ENCODE measurements at places on chromosomes 1 and 21.
A peak's percentile ranks its signal among the peaks of the same experiment; 100 is the strongest.

DNA sequence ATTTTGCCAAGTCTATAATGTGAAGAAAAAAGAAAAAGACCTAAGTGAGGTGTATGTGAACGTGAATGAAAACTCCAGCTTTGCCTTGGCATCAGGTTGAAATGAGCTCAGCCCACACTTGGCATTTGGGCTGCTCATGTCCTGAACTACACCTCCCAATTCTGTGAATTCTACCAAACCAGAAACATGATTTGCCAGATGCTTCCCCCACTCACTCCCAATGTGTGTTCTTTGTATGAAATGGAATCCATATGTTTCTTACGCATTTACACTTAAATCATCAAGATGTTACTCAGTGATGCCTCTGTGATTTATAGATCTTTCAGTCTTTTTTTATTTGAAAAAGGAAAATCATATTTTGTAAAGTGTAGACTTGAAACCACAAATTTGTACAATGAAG, 32.8 kb upstream of the RUNX1 start:
- DNase-seq, result no peak

DNA sequence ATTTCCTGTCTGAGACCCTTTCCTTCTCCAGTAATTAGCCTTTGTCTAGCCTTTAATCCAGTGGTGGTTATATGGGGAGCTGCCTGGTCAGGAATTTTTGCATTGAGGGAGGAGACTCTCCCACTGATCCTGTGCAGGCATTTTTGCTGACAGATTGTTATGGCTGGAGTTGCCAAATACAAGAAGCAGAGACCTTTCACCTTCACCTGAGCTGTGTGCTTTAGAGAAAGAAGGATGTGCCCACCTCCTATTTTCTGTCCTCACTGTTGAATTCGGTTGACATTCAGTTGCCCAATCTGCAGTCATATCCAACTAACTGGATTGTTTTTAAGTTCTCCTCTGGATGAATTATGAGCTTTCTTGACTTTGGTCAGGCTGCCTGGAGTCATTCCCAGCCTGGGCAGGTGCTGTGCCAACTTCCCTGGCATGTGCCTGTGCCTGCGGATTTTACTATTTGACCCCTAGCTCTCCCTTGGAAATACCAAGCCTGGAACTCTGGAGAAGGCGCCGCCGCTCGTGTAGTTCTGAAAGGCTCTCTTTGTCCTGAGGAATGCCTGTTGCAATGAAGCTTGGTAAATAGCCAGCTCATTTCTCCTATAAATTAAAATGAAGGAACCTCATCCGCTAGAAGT, 143.9 kb downstream of the NOS1AP start:
- DNase-seq, result no peak

DNA sequence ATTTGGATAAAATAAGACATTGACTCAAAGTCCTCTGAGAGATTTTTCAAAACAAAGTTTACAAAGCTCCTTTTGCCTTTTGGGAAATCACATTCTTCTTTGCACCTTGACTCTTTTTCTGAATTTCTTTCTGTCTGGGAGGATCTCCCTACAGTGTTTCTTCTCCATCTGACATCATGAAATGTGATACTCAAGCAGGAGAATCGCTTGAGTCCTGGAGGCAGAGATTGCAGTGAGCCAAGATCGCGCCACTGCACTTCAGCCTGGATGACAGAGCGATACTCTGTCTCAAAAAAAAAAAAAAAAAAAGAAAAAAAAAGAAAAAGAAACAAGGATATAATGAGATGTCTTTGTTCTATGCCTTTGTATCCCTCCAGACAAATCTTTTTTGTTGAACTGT, 13.3 kb upstream of the GRIK1 start:
- no peak for DNase-seq

- DNase-seq, result no peak
Measured at GRCh38 chr1:168408539-168408865, 127.8 kb downstream of the TBX19 start.

GRCh38 chr21:38987633-38988508, 182.1 kb downstream of the ETS2 start:
- DNase-seq, result no peak

DNA sequence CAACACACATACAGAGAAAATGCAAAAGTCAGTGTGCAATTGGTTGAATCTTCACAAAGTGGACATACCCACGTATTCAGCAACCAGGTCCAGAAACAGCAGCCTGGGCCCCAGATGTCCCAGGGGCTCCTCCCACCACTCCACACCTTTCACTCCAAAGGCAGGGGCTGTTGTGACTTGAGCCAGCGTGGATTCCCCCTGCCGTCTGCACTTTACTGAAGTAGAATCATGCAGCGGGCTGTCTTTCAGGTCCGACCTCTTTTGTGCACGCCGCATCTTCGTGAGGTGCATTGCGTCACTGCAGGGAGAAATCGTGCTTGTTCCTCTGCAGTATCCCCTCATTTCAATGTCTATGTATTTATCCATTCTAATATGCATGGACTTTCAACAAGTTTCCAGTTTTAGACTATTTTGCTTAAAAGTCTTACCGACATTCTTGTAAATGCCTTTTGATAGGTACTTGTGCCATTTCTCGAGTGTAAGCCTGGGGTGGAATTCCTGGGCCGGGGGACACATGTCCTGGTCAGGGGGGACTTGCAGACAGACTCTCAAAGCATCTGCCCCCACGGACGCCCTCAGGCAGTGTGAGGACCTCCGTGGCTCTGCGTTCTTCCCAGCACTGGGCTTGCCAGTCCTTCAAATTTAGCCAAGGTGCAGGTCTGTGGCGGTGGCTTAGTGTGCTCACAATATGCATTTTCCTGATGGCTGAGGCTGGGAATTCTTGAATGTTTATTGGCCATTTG, 29.3 kb upstream of the ACTRT2 start:
- no peak for DNase-seq

GRCh38 chr1:28877132-28877781, 37.1 kb upstream of the EPB41 start:
- DNase-seq, result peak; percentile 72

- DNase-seq, result no peak
Measured at GRCh38 chr1:98468111-98468717, 193.3 kb upstream of the SNX7 start.

DNA sequence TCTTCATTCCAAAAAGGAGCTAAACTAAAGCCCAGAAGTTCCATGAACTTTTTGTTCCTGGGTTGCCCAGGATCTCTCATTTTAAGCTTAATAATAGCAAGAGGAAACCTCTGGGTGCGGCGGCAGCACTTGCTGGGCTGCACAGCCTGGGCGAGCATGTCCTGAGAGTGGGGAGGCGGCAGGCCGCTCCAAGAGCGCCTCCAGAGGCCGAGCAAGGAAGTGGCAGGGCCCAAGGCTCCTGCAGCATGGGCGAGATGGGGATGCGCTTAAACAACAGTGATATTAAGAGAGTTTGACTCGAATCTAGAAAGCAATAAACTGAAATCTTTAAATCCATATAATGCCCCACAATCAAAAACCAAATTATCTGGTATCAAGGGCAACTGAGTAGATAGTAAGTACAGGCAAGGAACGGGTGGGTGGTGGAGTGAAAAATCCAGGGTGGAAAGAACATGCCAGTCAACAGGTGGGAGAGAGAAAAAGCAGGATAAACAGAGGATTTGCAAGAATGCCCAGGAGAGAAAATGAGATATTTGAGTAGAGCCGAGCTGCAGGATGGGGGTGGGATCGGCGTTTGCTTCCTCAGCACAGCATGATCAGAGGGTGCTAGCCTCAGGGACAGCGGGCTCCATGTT, 14.1 kb upstream of the TNR start:
- no peak for DNase-seq

DNA sequence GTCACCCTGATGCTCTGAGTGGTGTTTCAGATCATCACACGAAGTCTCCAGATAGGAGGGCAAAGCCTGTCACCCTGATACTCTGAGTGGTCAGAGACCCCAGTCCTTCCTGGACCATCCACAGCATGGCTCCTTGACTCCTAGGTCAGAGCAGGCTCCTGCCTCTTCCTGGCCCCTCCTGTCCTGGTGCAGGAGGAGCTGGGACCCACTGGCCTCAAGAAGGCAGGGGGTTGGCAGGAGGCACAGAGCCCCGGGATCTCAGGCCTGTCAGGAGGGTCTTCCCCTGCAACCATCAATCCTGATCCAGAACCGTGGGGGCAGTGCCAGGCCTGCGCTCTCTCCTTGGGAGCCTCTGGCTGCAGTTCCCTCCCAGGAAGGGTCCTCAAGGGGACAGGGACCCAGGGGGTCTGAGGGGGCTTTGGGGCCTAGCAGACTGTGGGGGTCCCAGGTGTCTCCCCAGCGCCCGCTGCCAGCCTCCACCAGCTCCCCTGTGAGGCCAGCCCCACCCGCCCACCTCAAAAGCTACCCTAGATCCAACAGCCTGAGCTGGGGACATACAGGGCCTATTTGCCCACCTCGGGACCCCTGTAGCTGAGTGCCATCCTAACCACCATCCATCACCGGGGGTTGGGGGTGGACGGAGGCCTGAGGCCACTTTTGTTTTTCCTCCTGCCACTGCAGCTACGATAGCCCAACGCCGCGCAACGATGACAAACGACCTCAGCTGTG, 27.5 kb downstream of the COL6A1 start:
- no peak for DNase-seq

GRCh38 chr1:247370786-247371732, 39.4 kb upstream of the ZNF496 start:
- DNase-seq, result no peak

DNA sequence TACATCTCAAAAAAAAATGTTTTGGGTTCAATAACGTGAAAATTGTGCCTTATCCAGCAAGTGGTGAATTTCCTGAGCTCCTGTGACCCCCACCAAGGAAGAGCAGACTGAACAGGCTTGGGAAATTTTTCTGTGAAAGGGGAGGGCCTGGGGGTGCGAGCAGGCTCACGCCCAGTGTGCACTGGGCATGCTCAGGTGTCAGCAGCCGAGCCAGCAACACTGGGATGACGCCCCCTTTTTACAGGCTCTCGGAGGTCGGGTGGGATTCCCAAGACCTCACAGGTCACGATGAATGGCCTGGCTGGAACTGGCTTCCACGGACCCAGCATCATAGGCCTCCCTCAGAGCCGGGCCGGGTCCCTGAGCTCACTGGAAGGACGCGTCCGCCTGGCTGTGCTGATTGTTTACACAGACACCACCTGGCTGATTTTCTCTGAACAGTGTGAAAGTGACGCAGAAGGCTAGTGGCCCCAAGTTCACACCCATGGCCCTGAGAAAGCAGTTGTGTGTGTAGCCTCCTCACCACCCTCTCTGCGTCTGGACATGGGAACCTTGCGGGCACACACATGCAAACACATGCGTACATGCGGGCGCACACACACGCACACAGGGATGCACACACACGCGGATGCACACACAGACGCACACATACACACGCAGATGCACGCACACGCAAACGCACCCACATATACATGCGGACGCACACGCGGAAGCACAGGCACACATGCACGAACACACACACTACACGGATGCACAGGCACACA, 9.2 kb downstream of the CSTB start:
- DNase-seq, result no peak

- DNase-seq, result no peak
Measured at GRCh38 chr1:240044620-240045019, 47.1 kb upstream of the FMN2 start.

DNA sequence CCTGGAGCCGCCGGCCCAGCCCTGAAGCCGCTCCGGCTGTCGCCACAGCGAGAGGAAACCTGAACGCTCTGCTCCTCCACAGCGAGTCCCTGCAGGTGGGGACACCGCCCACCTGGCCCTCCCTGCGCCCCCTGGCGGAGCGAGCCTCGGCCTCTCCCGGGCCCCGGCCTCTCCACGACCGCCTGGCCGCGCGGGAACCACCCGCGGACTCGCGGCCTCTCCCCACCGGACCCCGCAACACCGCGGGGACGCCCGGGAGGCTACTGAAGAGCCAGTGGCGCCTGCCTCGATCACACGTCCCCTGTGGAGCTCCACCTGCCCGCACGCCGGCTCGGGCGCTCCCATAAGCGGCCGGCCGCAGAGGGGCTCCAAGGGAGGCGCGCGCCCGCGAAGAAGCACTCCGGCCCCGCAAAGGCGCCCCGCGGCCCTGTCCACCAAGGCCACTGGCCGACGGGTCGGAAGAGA, 109.6 kb downstream of the KCNN3 start:
- DNase-seq, result peak; percentile 82

DNA sequence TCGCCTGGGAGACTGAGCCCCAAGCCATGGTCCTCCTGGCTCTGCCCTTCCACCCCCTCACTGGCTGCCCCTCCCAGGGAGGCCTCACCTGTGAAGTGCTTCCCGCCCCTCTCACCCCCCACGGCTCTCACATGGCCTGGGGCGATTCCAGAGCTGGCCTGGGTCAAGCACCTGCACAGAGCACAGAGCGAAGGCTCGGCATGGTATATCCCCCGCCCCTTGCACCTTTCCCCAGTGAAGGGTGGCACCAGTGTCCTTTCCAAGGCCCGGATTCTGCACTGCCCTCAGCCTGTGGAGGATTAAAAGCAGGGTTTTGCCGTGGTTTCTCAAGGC, 1.1 kb upstream of the AJAP1 start:
- DNase-seq, result no peak

- no peak for DNase-seq
Measured at GRCh38 chr1:155984341-155984740, 6.0 kb upstream of the ARHGEF2 start.

- DNase-seq, result no peak
Measured at GRCh38 chr1:94325377-94326302, 88.3 kb upstream of the ARHGAP29 start.

DNA sequence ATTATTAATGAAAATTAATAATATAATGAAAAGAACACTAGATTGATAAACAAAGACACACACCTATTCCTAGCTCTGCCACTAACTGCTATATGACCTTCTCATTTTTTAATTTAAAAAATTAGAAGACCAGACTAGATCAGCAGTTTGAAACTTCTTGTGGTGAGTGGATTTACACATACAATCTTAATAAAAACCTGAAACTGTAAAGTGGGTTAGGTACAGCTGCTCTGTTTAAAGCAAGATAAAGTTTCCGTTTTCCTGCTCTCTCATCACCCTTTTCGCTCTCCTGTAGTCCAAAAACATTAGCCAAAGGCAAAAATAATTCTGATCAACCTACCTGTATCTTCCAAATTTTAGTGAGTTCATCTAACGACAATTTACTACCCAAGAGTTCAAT, 58.6 kb downstream of the USP24 start:
- DNase-seq, result no peak

DNA sequence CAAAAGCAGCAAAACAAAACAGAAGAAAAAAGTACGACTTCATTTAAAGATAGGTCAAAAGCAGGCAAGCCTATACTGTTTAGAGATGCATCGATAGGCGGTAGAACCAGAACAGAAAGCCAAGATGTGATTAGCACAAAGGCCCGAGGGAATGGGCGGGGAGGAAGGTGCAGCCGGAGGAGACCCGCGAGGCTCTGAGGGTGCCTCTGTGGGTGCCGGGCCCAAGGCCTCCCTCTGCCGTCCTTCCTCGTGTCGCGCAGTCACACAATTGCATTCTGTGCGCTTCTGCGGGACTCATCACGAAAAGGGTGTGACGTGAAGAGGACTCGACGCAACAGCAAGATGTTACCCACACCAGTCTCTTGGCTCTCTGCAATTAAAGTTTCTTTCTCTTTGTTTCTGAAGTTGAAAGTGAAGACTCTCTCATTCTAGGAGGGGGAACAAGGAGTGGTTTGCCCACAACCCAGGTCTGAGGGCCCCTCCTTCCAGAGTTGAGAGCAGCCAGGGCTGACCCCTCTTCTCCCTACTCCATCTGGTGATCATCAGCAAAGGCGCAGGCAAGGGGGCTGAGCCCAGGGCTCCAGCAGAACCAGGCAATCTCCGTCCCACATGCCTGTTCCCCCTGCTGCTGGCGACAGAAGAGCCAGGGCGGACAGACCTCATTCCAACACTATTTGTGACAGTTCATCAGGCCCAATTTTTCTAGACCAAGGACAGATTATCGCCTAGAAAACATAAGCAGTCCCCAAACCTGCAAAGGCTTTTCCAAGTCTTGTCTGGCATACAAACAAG, 41.0 kb downstream of the NPHP4 start:
- DNase-seq, result no peak
